GM23338 (cell line): ENCODE measurements at places on chromosomes 5 and 9.
A peak's percentile ranks its signal among the peaks of the same experiment; 100 is the strongest.

- DNase-seq, result no peak
Measured at GRCh38 chr5:103472830-103473229, 89.8 kb downstream of the NUDT12 start.

DNA sequence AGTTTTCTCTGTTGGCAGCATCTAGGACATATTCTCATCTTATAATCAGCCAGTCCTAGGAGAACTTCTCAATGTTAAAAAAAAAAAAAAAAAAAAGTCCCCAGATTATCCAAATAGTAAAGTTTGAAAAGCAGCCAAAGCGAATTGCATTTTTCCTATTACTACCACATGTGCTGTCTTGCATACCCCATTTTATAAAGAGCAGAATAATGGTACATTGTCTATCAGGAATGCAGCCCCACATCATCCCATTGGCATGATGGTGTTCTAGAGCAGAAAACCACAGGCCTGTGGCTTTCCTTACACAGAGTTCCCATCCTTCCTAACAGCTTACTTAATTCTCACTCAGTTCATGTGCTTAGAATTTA, 381.6 kb downstream of the TMEM38B start:
- no peak for DNase-seq

DNA sequence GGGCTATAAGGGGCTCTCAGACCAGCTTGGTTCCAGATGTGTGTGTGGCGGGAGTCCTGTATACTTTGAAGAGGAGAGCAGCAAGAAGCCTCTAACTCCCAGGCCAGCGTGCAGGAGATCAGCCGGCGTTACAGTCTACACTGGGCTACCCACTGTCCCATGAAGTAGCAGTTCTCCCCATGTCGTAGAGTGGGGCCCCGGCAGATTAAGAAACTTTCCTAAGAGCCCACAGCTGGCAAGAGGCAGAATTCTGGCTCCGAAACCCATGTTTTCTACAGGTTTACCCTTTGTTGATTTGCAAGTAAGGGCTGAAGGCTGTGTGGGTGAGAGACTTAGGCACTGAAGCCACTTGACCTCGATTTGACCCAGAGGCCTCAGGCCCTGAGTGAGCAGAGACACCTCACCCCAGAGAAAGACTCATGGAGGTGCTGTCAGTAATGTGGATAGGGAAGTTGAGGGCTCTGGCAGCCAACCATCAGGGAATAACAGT, 881 bp upstream of the B4GALT1 start:
- DNase-seq, result no peak

DNA sequence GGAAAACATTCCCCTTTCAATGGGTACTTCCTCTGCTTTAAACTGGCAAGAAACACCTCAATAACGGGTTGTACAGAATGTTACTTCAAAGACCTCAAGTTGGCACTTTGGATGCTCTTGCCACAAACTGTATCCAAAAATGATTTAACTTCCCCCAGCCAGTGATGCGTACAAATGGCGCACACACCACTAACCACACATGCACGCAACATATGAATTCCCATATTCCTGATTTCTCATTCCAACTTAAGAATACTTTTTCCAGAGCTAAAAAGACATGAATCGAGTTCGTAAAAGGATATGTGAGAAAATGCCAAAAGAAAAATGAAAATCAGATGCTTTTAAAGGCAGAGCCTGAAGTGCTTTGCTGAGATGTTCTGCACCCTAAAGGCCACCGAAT, 388.0 kb upstream of the PIK3R1 start:
- DNase-seq, result no peak

- no peak for DNase-seq
Measured at GRCh38 chr9:14706530-14707140, 13.4 kb upstream of the ZDHHC21 start.

DNA sequence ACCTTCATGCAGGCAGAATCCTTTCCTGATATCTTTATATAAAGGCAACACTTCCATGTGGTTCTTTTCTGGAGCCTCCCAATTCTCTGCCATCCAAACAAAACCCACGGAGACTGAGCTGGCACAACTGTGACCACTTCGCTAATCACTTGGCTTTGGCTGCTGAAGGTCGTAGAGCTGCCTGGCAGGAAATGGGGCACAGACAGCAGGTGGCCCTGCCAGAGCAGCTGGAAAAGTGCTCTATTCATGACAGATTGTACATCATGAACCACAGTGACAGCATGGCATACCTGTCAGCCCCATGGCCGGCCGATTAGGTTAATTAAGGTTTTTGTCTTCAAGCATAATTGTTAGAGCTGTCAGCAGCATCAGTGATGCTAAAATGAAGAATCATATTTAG, 141.9 kb upstream of the ANKRD55 start:
- no peak for DNase-seq

- DNase-seq, result no peak
Measured at GRCh38 chr5:71732011-71732410, 12.9 kb downstream of the CARTPT start.

DNA sequence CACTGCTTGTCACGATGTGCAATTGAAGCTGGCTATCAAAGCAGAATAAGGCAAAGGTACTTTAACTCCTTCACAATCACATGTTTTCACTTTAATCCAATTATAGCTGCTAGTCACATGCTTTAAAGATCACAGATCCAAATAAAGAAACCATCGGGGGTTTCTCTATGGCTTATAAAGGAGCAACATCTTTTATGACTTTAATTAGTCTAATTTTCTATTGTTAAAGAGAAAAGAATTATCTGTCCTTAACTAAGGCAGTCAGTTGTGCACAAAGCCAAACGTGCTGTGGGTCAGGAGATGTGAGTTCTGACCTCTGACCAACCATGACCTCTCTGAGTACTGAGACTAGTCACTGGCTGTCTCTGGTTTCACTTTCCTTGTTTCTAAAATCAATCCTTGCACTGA, 561.1 kb downstream of the RAB3C start:
- DNase-seq, result no peak

DNA sequence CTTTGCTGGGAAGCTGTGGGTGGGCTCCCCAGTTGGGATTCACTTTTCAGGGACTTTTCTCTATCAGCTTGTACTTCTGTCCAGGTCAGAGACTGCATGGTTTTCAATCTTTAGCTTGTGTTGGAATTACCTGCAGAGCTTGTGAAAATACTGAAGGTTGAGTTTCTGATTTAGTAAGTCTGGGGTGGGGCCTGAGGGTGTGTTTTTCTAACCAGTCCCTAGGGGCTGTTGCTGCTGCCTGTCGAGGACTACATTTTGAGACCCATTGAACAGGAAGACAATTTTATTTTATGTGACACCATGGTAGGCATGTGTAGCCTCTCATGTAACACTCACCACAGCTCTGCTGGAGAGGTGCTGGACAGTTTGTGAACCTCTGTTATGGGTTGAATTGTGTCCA, 14.7 kb upstream of the MLANA start:
- no peak for DNase-seq

DNA sequence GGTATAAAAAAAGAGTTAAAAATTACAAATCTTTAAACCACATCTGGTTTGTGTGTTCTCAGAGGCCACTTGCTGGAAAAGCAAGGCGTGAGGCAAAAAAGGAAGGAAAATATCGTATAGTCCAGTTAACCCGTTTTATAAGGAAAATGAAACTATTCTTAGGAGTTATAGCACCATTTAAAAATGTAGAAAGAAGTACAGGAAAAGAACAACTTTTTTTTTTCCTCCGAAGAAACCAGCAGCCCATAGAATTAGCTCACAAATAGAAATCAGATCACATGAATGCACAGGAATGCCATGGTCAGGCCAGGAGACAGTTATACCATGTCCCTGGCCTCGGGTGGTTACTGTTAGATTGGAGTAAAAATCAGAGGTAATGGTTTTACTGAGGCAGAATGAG, 241.6 kb downstream of the FBXL7 start:
- DNase-seq, result no peak

DNA sequence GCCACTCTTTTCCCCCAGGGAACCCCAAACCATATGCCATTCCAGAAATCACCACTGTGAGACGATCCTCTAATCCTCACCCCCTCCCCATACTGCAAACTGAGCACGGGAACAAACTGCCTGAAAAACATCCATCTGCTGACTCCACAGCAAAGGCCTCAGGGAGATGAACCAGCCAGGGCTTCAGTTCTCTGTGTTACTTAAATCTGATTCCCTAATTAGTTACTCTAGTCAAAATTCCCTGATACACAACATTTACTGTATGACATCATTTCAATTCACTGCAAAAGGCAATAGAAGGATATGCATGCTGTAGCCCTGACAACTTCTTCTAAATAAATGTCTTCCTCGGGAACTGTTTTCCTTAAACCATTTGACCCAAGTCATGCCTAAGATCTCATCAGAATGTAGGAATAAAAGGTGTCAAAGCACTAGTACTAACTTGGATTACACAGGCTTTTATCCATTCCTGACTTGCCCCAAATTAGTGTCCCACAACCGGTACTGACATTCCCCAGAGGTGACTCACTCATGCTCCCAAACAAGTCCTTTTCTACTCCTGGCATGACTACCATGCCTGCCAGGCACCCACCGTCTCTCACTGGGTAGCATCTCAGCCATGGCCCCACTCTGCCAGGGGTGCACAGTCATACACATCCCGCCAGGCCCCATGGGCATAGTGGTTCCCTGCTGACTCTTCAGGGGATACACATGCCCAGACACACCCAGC, 35.0 kb downstream of the MTX3 start:
- DNase-seq, result no peak

DNA sequence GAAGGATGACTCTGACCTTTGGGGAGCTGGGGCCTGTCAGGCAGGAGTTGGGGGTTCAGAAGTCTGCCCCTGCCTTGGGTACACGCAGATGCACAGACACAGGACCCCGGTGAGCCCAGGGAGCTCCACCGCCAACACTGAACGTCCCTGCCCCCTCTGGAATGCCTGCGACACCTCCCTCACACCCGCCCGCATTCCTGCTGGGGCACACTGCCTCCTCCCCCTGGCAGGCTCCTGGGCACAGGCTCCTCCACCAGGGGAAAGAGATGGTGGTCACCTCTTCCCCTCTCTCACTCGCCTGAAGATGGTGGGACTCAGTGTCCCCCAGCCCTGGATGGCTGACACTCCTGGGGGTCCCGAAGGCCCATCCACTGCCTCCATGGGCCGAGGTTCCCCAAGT, 12.0 kb downstream of the CRB2 start:
- DNase-seq, result no peak

- no peak for DNase-seq
Measured at GRCh38 chr9:125241863-125242739, 958 bp upstream of the HSPA5 start.

- peak; percentile 4 for DNase-seq
Measured at GRCh38 chr5:9861666-9862256, 231.6 kb upstream of the TAS2R1 start.

DNA sequence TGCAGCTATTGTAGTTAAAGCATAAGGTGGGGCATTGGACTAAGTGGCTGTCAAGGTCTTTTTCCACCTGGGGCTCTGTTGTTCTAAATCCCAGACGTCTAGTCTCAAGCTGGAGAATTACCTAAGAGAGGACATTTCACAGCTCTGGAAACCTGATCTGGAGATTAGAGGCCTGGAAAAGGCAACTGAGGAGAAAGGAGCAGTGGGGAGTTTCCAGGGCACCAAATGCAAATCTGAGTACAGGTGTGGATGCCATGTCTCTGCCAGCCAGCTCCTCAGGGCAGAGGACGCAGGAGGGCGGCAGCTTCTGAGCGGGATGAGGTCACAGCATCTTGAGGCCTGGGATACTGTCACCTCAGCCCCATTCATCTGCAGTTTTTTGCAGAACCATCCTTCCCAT, 65.2 kb downstream of the PPARGC1B start:
- no peak for DNase-seq

DNA sequence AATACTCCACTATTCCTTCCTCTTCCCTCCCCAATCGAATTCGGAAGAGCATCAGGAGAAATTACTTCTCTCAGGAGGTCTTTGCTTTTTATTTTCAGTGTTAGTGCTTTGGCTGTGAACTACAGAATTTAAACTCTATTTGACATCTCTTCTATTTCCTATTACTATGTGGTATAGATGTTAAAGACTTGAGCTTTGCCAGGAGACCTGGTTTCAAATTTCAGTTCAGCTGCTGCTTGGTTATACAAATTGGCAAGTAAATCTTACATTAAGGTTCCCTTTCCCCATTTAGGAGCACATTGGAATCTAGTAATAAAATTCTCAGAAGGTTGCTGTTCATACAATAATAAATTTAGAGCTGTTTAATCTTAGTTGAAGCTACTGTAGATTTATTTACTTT, 13.1 kb downstream of the UHRF2 start:
- no peak for DNase-seq

GRCh38 chr5:10286162-10286861, 21.4 kb downstream of the CMBL start:
- no peak for DNase-seq

- DNase-seq, result no peak
Measured at GRCh38 chr9:71975833-71976232, 64.4 kb downstream of the C9orf85 start.

GRCh38 chr9:136584934-136585333, 39.1 kb upstream of the NOTCH1 start:
- no peak for DNase-seq

DNA sequence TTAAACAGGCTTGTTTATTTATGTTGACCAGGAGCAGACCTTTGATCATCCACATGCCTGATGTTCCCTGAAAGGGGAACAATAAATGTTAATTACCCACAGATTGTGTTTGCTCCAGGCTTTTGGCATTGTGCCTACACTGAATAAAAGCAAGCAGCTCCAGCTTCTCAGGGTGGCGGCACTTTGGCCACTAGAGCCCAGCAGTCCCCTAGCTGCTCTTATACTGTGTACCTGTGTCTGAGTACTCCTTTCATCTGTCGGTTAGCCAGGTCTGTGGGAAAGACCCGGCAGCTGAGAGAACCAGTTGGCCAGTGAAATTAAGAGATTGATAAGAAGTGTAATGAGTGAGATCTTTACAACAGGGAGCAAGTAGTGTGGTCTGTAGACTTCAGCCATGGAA, 254.8 kb upstream of the FTMT start:
- DNase-seq, result no peak

GRCh38 chr5:2983583-2984300, 232.3 kb upstream of the IRX2 start:
- no peak for DNase-seq

DNA sequence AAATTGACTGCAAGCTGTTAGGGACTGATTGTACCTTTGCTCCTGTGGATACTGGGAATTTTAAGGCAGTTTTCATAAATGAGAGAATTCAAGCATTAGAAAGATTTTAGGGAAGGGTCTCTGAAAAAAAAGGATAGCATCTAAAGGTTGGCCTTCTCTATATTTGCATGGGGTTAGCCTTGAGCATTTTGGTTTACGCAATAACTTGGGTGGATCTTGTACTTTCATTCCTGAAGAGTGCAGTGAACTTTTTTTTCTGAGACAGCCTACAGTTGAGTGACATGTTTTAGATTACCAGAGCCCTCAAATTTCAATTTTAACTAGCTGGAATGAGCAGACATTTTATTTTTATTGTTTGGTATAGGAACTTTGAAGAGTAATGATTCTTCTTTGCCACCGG, 91.6 kb upstream of the NR3C1 start:
- DNase-seq, result no peak
